ENCODE measurements at places on chromosomes 16 and 17.

DNA sequence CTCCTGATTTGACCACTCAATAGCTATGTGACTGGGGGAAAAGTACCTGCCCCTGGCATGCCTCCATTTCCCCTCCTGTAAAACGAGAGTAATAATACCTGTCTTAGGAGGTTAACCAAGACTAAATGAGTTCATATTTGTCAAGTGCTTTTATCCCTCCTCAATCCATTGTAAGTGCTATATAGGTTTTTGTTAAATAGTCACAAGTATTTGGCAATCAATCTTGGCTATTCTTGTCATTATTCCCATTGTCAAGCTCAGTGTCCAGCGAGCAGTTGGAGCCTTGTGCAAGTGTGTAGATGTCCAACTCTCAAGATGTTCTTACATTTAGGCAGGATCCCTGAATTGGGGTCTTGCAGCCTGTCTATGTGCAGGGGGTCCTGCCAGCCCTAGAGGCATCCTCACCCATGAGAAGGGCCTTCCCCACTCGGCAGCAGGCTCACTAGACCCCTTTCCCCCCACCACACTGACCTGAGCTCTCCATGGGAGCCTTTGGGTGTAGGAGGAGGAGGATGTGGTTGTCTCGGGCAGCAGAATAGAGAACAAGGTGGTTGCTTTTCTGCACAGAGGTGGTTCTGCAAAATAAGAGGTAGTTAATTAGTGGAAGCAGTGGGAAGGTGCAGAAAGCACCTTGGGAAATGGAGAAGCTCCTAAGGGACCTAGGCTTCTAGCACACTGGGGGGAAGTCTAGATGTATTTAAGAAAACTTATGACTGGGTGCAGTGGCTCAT lies 18.0 kb downstream of the PIK3R6 start:
- no peak for DNase-seq

GRCh38 chr17:44024271-44024663 lies 9.5 kb upstream of the TMEM101 start:
- DNase-seq, result no peak

GRCh38 chr16:19105891-19106624 lies 7.7 kb upstream of the ITPRIPL2 start:
- no peak for DNase-seq

GRCh38 chr16:15041271-15042004 lies 14.4 kb downstream of the NTAN1 start:
- DNase-seq, result no peak

DNA sequence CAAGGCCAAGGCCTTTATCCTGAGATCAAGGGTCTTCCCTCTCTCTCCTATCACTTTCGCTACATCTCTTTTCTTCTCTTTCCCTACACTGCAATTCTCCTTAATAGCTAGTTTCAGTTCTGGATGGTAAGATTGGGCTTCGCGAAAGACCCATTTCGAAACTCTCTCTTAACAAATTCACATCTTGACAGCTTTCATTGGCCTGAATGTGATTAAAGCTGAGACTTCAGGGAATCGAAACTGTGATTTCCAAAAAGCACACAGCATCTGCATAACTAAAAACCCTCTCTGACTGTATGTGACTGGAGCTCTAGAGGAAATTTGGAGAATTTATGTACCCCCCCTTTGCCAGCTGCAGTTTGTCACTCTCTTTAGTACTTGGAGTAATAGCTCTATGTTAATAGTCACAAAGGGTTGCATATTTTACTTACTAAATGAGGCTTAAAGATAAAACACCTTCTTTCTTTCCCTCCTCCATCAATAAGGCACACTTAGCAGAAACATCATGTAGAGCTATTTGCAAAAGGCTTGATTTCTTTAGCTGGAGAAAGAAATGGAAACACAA lies 105.3 kb upstream of the FAM20A start:
- DNase-seq, result no peak

- no peak for DNase-seq
Observed at GRCh38 chr16:2155977-2156848, 631 bp downstream of the TRAF7 start.

GRCh38 chr17:9859781-9860180 lies 34.1 kb downstream of the GLP2R start:
- DNase-seq, result no peak

GRCh38 chr16:52976539-52977167 lies 76.0 kb downstream of the CHD9NB start:
- DNase-seq, result no peak

DNA sequence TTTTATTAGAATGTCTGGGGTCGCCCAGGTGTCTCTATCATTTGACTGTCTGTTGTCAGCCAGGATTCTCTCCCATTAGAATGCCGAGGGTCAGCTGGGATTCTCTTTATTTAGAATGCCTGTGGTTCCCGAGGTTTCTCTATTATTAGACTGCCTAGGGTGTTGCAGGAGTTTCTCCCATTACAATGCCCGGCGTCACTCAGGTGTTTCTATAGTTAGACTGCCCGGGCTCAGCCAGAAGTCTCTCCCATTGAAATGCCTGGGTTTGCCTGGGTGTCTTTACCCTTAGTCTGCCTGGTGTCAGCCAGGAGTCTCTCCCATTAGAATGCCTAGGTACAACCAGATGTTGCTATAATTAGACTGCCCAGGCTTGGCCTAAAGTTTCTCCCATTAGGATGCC lies 2252.0 kb downstream of the TP53TG3F start:
- DNase-seq, result no peak

DNA sequence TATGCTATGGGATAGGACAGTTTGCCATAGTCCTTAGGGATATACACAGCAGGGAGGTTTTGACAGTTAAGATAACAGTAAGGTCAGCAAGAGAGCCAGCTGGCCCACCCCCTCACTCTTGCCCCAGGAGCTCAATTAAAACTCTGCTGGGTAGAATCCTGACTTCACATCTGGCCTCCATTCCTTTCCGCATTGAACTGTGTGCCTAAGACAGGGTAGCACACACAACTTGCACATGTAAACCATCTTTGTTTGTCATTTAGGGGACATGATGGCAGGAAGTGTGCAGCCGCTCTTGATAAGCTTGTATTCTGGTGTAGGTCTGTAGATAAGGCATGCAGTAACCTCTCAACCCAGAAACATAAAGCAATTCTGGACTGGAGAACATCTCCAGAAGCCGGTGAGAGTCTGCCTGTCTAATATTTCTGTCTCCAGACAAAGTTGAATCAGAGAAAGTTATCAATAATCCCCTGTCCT lies 5.2 kb downstream of the MINK1 start:
- no peak for DNase-seq

DNA sequence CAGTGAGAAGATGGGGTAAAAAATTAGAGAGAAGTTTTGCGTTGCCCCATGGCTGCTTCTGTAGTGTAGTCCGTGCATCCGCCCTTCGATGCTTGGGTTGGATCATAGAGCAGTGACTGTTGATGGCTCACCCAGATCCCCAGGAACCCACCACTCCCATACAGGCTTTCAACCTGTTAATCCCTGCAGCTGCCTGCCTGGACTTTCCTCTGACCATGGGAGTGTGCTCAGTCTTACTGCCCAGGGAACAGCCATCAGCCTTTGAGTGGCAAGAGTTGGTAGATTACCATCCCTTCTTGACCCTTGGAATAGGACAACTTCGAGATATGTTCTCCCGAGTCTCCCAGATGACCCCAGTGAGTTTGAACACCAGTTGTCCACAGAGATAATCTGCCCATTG lies 299.5 kb upstream of the HSBP1 start:
- no peak for DNase-seq

DNA sequence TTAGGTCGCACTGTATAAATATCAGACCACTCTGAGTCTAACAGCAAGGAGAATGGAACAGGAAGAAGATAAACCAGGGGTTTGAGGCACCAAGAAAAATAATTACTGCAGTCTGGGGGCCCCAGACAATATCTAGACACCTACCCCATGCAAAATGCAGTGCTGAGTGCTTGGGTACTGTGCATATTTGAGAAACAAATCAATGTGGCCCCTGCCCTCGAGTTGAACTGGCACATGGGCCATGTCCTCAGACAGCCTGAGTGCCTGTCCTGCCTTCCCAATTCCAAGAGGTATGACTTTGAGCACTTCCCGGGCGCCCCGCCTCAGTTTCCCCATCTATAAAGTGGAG lies 6.2 kb upstream of the CIITA start:
- DNase-seq, result no peak

DNA sequence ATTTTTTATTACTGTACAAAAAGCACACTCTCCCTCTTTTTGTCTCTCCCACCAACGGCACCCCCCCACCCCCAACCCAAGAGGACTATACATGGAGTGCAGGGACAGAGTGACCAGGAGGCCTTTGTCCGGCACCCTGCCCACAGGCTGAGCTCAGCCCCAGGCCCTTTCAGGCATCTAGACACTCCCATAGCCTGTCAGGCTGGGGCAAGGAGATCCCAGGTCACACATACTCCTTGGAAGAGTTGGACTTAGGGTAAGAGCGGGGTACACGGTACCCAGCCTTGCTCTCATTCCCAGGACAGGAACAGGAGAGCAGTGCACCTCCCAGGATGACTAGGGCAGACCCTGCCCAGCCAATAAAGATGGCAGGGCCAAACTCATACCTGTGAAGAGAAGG lies 2.1 kb downstream of the CLDN7 start:
- DNase-seq, result no peak

GRCh38 chr16:57471852-57472664 lies 9.6 kb downstream of the POLR2C start:
- no peak for DNase-seq

DNA sequence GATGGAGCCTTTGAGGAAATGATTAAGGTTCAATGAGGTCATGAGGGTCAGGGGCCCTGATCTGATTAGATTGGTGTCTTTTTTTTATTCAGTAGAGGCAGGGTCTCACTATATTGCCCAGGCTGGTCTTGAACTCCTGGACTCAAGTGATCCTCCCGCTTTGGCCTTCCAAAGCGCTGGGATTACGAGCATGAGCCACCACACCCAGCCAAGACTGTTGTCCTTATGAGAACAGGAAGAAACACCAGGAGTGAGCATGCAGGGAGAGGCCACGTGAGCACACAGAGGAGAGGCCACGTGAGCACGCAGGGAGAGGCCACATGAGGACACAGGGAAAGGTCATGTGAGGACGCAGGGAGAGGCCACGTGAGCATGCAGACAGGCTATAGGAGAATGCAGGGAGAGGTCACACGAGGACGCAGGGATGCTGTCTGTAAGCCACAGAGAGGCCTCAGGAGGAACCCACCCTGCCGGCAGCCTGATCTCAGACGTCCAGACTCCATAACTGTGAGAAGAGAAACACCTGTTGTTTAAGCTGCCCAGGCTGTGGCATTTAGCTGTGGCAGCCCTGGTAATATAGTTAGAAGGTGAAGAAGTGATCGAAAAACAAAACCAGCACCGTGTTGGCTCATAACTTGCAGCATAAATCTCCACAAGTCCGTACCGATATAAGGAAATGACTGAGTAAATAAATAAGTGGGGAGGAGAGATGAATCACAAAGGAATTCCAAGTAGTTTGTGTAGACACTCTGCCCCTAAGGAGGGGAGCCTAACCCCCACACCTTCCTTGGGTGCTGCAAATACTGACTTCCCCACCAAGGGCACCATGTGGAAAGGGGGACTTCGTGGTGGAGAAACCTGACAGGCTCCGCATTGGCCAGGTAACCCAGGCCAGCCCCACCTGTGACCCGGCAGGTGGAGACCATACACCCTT lies 14.6 kb upstream of the CSNK1D start:
- no peak for DNase-seq

GRCh38 chr16:17467923-17468540 lies 2.7 kb downstream of the XYLT1 start:
- DNase-seq, result peak; percentile 78

GRCh38 chr16:88455610-88456355 lies 2.7 kb downstream of the ZFPM1 start:
- DNase-seq, result no peak

GRCh38 chr17:249236-249993 lies 68.0 kb upstream of the DOC2B start:
- DNase-seq, result no peak

- peak; percentile 97 for DNase-seq
Observed at GRCh38 chr17:59220328-59221158, at the start of gene GDPD1. TSS of gene GDPD1 (plus strand) at chr17:59220511. CDS start at chr17:59220610, 99 bp downstream.

GRCh38 chr16:80100846-80101451 lies 439.8 kb upstream of the DYNLRB2 start:
- no peak for DNase-seq

DNA sequence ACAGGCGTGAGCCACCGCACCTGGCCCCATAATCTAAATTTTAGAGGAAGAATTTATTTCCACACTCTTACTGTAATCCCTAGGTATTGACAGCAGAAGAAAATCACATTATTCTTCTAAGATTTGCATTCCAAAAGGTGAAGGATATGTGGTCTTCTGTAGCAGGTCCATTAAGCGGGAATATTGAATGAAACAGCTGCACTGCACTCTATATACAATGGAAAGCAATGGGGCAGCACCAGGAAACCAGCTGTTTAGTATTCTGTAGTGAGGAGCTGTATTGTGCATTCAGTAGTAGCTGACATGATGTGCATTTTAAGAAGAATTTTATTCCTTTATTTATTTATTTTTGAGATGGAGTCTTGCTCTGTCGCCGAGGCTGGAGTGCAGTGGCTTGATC lies 49.6 kb downstream of the PSMD12 start:
- no peak for DNase-seq

- no peak for DNase-seq
Observed at GRCh38 chr17:32807577-32807976, 69.3 kb downstream of the MYO1D start.

- DNase-seq, result no peak
Observed at GRCh38 chr16:84761448-84762368, 58.1 kb upstream of the CRISPLD2 start.

DNA sequence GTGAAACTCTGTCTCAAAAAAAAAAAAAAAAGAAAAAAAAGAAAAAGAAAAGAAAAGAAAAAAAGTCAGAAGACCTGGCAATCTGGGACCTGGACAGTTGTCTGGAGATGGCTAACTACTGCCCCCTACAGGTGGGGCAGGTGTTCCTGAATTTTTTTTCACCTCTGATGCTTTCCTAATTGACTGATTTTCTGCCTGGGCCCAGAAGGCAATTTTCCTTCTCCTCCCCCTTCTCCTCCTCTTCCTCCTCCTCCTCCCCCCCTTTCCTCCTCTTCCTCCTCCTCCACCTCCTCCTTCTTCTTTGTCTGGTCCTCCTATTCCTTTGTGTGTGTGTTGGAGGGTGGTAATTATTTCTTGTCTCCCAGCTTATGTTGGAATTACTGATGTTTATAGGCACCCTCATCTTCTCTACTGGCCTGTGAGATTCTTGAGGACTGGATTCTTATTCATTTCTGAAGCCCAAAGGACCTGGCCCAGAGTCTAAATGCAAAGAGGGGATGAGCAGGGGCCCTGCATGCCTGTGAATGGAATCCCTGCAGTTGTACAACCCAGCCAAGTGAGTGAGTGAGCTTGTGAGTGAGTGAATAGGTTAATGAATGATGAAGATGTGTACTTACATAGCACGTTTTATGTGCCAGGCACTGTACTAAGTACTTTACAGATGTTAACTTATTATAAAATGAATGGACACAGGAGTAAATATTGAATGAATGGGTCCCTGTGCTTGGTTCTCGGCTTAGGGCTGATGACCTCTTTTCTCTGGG lies 26.9 kb downstream of the IRX5 start:
- DNase-seq, result no peak

DNA sequence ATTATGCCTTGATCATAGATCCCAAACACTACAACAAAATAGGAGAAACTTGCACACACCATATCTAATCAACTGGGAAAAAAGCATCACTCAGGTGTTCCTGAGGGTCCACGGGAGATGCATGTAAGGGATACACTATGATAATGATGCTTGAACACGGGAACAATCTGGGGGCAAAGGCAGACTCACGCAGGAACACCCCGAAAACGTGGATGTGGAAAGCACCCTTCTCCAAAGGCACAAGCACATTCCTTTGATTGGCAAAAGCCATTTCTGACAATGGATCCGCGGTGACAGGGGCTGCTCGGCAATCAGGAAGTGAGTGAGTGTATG lies 1.3 kb downstream of the ZNF652 start:
- no peak for DNase-seq

- DNase-seq, result no peak
Observed at GRCh38 chr17:70375406-70375805, 206.1 kb downstream of the KCNJ2 start.
